ENCODE measurements at places on chromosomes 4 and X. TPM values are rescaled to one million over a fixed set of nuclear protein-coding genes. Genes with fewer than 3 reads are reported as not detected.

The PLAC1 gene
- not detected for total RNA-seq

The USP26 gene
- total RNA-seq, result under 0.01 TPM

The HMGN5 gene
- 2.2 TPM for total RNA-seq

The GPM6B gene
- 362 TPM for total RNA-seq

The PAK3 gene
- total RNA-seq, result 105 TPM

The ABHD18 gene
- 18.8 TPM for total RNA-seq

The SSX7 gene
- total RNA-seq, result not detected
